Psoas muscle (tissue), 8 donors: ENCODE measurements at places on chromosomes 13 and 19. TPM values are rescaled to one million over a fixed set of nuclear protein-coding genes. Genes with fewer than 3 reads are reported as not detected.

KCTD12 gene
- polyA plus RNA-seq: 11.6 TPM

GZMM gene
- 0.11 TPM for polyA plus RNA-seq

DNA sequence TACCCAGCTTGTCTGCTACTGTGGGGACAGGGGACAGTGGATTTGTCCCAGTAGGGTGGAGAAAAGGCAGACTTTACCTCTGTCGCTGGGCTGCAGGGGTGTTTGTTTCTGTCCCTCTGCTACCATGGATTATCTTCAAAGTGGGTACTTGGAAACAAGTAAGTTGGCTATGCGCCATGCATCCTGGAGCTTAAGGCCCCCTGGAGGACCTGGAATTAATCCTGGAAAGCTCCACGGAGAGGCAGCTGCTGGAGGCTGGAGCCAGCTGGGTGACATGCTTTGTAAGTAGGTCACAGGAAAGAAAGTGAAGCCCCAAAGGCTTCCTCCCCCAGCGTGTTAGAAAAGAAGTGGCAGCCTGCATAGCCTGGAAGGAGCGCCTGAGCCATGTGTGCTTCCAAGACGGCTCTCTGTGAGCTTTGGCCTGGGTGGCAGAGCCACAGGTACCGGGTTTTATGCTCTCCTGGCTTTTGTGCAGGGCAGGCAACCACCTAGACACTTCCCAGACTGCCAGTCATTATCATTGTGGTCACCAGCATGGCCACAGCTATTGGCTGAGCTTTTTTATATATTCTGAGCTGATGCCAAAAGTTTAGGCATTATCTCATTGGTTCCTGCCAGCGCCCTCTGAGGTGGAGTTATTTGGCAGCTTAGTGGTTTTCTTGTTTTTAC lies 9.5 kb downstream of the B3GLCT start:
- peak; percentile 77 for DNase-seq

DNA sequence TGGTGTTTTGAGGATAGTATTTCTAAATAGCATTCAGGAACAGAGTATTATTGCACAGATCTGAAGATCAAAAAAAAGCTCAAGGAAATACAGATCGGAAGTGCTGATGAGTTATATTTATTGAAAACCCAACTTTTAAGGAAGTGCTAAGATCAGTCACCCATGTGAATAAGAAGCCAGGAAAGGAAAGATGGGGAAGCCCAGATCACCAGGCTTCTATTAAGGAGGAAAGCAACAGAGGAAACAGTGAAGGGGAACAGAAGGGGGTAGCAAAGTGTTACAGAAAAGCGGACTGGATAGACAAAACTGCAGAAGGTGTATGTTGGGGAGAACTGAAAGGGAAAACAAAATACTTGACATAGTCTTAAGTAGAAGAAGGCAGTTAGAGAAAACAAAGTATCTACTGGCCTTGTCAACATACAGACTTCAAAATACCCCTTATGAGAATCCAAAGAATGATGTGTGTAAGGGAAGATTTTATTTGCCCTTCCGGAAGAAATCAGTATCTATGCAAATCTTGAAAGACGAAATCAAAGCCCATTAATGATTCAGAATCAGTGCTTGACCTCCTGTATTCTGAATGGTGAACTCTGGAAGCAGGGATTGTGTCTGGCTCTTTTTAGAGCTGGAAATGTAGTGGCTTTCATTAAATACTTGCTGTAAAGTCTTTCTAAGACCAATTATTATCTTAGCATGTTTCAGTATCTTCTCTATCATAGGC lies 12.1 kb downstream of the UFM1 start:
- DNase-seq: no peak

DNA sequence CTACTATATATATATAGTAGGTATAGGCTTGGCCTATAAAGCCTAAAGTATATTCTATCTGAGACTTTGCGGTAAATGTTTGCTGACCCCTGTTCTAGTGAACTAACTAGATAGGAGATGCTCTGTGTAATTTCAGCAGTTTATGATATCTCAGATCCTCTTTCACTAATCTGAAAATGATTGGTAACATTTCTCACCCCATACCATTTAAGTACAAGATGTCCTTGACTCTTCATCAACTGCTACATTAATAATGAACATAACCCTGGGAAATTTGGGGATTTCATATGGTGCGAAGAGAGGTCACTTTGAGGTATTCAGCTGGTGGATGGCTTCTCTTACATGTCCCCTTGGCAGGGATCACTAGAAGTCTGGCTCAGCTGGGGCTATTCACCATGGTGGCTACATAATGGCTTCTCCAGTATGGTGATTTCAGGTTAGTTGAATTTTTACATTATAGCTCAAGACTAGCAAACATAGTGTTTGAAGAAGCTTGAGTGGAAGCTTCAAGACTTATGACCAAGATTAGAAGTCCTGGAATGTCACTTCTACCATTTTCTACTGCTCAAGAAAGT lies 103.6 kb upstream of the MYCBP2 start:
- DNase-seq: no peak

GRCh38 chr19:27770095-27770494 lies 1442.9 kb downstream of the UQCRFS1 start:
- no peak for DNase-seq

GRCh38 chr13:35483761-35484160 lies 7.3 kb upstream of the MAB21L1 start:
- DNase-seq: no peak

- DNase-seq: no peak
These were observed 36.6 kb downstream of the MYCBP2 start for GRCh38 chr13:77290342-77290741.

- DNase-seq: no peak
These were observed 134.7 kb upstream of the GPR12 start for GRCh38 chr13:26895081-26895807.

DNA sequence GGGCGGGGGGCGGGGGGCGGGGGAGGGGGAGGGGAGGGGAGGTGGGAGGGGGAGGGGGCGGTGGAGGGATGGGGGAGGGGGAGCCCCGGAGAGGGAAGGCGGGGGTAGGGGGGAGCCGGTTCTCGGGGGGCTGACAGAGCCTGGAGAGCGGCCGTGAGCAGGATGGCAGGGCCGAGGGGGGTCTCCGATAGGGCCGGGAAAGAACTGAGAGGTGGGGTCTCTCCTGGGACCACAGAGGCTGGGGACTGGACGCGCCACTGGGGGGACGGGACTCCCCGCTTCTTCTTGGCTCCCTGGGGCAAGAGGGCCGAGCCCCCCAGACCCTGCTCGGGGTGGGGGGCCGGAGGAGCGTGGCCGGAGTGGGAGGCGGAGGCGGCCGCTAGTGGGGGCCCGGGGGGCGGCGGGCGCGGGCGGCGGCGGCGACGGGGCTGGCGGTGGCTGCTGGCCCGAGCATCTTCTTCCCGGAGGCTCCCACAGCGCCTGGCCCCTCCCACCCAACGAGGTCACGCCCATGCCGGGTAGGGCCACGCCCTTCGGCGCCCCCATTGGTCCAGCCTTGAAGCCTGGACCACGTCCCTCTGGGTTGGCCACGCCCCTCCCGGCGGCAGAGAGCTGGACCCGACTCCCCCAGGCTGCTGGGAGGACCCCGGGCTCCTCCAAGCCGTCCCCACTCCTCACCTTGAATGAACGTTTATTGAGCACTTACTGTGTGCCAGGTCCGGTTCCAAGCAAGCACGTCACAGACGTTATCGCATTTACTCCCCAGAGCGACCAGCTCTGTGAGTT lies at the start of gene NOVA2:
NOVA2 (minus strand) TSS at position 313 of the 786 bp plus-strand sequence. CDS start 514 bp downstream, outside the sequence.
- DNase-seq: peak; percentile 81
